ENCODE measurements at places on chromosomes 3 and 15. TPM values are rescaled to one million over a fixed set of nuclear protein-coding genes. Genes with fewer than 3 reads are reported as not detected.

Gene SEMA5B
- 61.1 TPM for total RNA-seq

Gene ZNF502
- 0.32 TPM for total RNA-seq

GRCh38 chr3:161349529-161350312 is 21.6 kb downstream of the SPTSSB start:
- DNase-seq: no peak

GRCh38 chr3:124149771-124150170 is 157.8 kb upstream of the ROPN1 start:
- no peak for DNase-seq

DNA sequence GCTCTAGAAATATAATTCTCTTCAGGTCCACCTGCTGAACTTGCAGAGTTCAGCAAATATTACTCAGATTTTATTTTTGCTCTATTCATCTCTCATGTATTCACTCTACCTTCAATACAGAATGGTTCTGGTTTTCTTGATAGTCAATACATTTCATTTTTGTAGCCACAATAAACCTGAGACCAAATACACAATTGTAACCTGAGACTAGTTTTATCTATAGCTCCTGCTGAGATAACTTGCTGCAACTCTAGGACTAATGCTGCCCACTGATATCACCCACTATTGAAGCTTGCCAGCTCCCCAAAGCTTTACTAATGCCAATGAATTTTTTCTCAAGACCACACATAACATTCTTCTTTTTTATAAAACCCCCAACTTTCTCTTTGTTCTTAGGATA is 229.3 kb downstream of the NSUN3 start:
- no peak for DNase-seq

DNA sequence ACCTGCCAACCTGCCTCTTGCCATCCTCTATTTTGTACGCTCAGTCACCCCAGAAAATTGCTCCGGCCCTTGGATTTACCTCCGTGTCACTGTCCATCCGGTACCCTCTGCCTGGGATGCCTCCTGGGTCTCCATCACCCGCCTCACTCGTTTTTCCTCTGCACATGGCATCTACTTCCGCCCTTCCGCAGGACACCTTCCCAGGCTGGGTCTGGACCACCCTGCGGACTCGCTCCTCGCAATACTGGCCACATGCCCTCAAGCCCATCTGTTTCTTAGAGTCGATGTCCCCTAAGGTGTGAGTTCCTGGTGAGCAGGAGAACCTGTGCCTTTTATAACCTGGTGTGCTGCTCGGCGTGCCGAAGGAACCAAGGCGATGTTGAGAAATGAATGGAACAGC is 58.5 kb downstream of the APBA2 start:
- no peak for DNase-seq

DNA sequence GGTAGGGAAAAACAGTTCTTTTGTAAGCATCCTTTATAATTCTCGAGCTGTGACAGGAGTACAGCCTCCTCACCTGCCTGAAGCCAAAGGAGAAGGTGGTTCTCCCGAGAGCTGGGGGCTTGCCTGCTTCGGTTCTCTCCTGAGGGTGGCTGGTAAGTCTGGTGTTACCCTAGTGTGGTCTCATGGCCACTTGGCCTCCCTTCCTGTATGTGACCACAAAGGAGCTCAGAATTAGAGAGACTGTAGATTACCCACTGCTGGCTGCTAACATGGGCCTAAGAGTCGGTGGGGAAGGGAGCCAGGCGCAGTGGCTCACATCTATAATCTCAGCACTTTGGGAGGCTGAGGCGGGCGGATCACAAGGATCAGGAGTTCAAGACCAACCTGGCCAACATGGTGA is 12.6 kb downstream of the PDHB start:
- no peak for DNase-seq

Data from glutamatergic neuron (in vitro differentiated cells).